ENCODE measurements at places on chromosomes 4 and X.

- no peak for DNase-seq
Observed at GRCh38 chr4:121182296-121182695, 18.2 kb upstream of the TNIP3 start.

- no peak for DNase-seq
Observed at GRCh38 chr4:38072578-38072977, 112.4 kb downstream of the PTTG2 start.

GRCh38 chr4:15314974-15315373 lies 112.9 kb upstream of the C1QTNF7 start:
- no peak for DNase-seq

DNA sequence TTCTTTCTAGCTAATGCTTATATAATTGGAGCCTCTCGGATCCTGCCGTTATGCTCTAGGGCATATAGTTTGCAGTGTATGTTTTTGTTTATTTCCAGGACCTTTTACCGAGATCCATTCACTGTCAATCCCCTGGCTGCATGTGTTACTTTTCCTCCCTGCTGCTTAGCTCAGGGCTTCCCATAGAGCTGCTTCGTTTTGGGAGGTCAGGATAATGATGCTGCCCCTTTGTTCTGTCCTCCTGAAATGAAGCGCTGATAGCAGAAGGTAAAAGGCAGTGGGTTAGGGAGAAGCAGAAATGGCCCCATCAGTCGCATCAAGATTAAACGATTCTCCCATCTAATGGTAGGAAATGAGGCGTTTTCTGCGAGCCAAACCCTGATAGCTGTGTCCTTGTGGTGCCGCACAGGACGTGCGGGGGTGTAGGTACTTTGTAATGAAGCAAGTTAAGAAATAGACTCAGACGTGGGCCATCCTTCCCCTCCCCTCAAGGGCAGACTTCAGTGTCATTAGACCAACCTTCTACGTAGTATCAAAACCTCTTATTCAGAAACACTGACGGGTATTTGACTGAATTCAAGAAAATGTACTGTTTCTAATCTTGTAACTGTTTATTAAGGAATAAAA lies 37.3 kb downstream of the AFF2 start:
- no peak for DNase-seq

- no peak for DNase-seq
Observed at GRCh38 chrX:34631479-34632220, 25.4 kb downstream of the TMEM47 start.

DNA sequence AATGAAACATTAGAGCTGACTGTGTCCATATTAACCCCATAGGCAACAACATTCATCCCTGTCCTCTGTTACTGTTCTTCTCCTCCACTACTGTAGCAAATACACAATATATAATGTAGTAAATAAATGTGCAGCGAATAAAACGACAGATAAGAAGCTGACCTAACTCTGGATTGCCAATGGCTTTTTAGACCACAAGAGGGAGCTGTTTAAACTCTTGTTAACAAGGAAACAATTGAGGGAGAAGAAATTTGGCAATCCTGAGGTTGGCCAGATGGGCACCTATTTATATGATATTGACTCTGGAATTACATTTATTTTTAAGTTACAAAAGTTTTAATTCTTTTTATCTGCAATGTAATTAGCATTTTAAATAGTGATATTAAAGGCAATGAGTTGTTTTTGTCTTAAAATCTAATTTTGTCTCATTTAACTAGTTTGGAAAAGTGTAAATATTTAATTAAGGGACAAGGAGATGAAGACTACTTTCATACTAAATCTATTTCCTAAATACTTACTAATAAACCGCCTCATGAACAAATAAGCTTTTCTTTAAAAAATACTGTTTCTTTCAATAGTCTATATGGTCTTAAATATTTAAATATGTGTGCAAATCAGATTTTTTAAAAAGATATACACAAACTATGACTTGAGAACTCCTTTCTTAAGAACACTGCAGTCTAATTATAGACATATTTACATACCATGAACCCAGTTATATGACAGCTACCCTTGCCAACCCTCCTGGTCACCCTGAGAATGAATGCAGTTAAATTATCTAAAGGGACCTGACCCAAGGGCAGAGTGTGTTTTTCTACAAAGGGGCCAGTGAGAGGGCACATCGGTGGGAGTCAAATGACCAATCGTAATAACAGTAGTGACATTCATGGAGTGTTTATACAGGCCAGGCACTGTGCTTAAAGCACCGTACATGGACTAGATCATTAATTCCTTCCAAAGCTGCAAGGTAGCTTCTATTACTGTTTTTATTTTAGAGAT lies 52.9 kb upstream of the HPF1 start:
- DNase-seq: peak; percentile 60

- DNase-seq: no peak
Observed at GRCh38 chrX:138723301-138723700, 11.8 kb upstream of the FGF13 start.

DNA sequence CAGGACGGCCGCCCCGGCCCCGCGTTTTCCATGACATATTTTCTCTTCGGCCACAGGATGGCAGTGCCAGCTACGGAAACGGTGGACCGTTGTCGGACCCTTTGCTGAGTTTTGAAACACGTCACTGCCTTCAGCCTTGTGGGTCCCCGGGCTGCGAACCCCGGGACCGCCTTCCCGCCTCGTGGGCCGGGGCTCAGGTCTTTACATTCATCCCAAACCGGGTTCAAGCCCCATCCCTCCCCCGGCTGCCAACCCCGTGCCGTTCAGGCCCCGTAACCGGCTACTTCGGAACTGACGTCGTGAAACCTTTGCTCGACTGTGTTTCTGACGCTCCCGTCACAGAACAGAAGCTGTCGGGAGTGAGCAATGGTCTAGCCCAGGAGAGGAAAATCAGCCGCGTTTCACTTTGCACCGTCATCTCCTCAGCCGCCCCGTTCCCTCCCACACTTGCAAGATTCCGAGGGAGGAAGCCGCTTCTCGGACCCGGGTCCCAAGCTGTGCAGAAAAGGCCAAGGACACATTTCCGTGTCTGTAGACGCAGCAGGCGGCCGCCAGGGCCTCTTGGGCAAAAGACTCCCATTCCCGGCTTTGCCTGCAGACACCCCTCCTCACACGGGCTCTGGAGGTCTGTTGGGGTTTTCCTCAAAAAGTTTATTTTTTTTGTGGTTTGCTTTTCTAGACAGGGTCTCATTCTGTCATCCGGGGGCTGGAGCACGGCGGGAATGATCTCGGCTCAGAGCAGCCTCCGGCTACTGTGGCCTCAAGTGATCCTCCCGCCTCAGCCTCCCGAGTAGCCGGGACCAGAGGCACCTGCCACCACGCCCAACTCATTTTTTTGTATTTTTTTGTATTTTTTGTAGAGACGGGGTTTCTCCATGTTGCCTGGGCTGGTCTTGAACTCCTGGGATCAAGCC lies 41.4 kb upstream of the PPP2R3B start:
- peak; percentile 30 for DNase-seq

DNA sequence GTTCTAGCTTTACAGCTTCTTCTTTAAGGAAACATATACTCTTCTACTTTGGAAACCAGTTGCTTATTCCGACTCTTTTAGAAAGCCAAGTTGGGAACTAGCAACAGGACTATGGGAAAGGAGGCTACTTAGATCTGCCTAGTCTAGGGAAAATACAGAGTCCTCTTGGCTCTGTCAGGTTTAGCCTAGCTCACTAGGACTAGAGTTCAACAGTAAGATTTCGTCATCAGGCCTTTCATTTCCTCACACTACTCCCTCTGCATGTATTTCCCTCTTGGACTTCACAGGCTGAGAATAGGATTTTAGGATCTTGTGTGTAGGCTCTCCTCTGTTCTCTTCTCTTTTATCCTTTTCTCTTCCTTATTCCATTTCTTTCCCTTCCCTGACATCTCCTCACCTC lies 409.8 kb downstream of the AR start:
- no peak for DNase-seq

DNA sequence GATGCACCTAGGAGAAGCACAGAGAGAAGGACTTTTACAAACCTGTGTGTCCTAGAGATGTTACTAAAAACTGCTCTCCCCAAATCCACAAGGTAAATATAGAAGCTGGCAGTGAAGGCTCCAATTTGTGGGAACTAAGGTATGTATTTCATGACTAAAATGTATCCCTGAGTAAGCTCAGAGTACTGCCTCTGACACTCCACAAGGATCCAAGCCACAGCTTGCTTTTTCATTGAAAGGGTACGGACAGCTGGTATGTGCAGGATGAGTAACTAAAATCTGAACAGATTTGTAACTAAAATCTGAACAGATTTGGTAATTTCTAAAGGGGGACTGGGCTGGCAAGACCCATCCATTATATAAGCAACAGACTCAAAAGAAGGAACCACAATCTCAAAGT lies 187.6 kb downstream of the DCLK2 start:
- DNase-seq: no peak

DNA sequence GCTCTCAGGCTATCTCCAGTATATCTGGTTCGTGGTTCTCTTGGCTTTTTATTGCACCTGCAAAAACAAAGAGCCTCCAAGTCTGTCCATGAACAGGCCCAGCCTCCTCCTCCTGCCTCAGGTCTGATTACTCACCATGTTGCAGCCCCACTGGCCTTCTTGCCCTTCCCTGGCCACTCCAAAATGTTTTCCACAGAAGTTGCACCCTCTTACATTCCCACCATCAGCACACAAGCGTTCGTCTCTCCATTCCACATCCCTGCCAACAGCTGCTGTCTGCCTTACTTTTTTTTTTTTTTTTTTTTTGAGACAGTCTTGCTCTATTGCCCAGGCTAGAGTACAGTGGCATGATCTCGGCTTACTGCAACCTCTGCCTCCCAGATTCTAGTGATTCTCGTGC lies 86.7 kb downstream of the RFC1 start:
- no peak for DNase-seq

DNA sequence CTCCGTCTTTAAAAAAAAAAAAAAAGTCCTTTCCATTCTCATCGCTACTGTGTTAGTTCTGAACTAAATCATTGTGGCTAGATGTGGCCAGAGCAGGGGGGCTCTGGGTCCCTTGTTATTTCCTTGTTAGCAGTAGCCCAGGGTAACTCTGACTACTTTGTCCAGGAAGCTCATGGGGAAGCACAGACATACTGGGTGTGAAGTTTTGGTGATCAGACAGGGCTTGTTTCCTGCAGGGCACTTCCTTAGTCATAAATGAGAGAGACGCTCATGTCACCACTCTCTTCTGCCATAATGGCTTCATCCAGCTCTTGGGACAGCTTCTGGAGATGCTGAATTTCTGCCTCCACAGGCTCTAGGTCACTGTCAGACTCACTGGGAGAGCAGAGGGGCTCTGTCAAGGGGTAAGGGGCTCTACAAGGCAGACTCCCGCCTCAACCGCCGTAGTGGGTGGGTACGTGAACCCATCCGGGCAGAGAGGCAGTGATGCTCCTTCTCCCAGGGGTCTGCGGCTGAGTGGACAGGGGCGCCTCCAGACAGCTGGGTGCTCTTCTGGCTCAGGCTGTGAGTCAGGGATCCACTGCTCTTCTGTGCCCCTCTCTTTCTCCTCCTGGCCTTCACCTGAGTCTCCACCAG lies 12.9 kb downstream of the STIM2 start:
- no peak for DNase-seq

DNA sequence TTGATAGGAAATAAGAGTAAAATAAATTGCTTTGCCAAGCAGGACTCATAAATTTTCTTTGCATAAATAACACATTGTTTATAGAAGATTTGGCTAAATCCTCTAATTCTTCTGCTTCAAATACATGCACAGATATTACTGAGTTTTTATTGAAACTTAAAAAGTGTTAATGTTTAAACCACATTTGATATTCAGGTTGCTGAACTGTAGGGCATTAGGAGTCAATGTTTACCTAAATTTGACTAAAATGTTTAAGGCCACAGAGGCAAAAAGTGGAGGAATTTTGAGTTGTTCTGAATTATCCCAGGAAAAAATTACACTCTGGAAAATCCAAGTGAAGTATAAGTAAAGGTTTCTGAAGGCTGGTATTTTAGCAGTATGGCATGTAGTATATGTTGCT lies 78.7 kb downstream of the FIP1L1 start:
- no peak for DNase-seq

GRCh38 chr4:163603257-163603656 lies 108.8 kb downstream of the TMA16 start:
- no peak for DNase-seq
